ENCODE measurements at places on chromosomes 4 and X.

DNA sequence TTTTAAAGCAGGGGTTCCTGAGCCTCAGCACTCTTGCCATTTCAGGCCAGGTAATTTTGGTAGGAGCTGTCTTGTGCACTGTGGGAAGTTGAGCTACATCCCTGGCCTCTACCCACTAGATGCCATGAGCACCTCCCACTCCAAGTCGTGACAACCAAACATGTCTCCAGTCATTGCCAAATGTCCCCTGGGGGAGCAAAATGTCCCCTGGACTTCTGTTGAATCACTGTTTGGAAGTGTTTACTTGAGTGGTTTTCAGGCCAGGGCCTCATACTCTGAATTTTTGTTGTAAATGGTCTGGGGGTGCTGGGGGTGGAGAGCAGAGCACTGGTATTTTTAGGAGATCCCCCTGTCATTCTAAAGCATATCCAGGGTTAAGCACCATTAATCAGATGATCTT, 3.2 kb downstream of the PDK3 start:
- DNase-seq = no peak

GRCh38 chr4:14726877-14727361, 275.4 kb upstream of the CPEB2 start:
- no peak for DNase-seq

- DNase-seq = no peak
Observed at GRCh38 chr4:150258569-150258968, 180.3 kb downstream of the DCLK2 start.

DNA sequence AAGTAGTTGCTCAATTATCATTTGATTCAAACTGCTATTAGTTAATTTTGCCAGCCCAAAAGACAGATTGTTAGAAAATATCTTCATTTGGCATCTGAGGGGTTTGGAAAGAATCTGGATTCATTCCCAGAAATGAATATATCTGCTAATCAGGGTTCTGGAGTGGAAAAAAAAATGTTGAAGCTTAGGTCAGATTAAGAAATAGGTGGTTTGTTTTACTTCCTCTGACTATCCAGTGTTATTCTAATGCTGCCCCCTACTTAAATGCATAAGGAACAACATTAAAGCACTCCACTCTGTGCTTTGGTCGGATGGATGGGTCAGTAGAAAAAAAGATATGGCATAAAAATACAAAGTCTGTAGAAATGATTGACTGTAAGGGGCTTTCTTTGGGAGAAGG, 89.0 kb downstream of the LUZP4 start:
- DNase-seq = no peak

DNA sequence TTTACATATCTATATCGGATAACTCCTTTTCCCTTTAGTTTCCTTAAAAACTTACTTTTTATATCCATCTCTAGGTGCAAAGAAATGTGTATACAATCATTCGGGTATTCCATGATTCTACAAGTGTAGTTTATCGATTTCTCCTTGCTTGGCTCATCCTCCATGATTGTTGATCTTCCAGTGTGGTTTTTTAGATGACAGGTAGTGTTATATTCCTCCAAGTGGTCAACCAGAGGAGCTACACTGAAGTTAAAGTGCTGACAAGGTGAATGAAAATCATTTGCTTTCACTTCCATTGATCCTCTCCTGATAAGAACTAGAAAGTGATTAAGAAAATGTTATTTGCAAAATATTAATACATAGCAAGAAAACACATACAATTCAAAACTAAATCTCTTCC, 38.5 kb downstream of the TMEM156 start:
- no peak for DNase-seq

GRCh38 chr4:165379678-165380064, 863 bp downstream of the CPE start:
- DNase-seq = no peak
